NCI-H526 treated with DMSO at 0.1 percent for 48 hours (cell line): ENCODE measurements at places on chromosomes 4 and X.

DNA sequence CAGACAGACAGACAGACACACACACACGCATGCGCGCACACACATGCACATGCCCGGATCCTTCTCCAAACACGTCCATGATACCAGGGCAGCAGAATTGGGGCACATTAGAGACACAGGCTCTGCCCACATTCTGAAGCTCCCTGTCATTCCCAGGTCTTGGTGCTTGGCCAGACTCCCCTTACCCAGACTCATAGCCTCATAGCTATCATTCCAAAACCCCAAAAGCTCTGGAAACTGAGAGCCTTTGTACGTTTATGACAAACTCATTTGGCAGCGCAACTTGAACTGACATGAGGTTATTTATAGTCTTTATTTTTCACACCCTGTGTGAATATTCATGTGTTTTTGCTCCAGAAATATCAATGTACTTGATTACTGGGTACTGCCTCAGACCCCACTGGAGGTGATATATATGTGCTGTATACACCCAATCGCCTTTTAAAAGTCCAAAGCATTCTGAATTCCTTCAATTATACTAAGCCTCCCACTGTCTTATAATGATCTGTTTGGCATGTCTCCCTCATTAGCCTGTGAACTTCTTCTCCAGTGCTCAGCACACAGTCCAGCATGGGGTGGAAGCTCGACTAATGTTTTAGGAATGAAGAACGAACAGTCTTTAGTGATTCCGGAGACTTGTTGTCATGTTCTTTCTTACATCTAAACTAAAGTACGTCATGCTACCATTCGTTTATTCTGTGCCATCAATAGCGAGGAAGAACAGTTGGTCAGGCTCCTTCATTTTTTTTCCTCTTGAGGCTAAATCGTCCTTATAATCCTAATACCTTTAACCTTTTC is 45.0 kb downstream of the RTL9 start:
- no peak for DNase-seq

DNA sequence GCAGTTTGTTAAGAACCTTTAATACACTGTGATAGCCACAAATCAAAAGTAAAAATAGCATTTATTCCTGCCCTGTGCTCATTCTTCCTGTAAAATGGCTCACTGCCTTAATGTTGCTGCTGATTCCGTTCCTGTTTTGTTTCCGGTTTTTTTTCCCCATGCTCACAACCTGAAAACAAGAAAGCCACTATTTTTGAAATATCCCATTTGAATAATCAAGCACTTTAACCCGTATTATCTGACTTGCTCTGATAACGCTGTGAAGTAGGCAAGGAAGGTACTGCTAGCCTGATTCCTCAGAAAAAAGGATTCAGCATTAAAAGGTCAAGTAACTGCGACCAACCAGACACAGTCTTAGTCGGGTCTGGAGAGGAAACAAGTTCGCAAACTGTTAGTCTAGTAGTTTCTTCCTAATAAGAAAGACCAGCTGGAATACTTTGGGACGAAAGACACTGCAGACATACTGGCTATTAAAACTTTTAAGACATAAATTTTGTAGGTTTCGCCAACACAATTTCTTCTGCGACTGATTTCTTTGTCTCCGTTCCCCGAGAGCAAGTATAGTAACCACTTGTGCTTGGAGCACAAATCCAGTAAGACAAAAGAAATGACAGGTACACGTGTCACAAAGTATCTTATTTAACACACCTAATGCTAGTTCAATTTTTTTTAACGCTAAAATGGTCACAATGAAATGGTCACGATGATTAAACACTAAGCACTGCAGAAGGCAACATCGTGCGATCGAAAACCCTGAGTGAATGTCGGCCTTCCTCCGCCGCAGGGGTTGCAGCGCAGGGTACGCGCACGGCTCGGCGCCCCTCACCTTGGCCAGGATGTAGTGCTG is 802 bp downstream of the COX18 start:
- DNase-seq = peak; percentile 36

DNA sequence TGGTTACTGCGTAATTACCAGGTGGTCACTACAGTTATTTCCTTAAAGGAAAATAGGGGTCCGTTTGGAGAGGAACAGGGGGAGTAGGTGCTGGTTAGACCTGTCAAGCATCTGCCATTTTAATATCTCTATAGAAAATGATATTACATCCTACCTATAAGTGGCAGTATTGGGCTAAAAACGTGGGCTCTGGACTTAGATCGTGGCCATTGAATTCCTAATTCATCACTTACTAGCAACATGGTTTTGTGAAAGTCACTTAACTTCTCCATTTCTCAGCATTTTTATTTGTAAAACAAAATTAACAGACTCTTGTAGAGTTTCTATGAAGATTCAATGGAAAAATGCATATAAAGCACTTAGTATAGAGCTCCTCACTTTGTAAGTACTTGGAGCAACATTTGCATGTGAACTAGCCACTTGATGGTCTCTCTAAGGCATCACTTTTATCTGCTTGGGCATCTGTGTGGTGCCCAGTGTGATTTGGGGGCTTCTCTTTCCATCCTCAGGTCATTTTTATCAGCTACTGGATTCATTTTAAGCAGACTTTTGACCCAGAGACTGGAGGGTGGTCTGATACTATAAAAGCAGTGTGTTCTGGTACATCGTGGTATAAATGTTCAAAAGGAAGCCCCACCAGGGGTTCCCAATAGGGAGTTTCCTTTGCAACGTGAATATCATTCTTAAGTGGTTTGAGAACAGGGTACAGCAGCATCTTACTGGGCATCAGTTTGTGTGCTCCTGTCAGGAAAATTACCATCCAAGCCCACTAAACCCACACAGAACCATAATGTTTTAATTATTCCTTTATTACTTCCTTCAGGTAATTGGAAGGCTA is 42.7 kb upstream of the RASSF6 start:
- peak; percentile 21 for DNase-seq

- peak; percentile 31 for DNase-seq
These were observed 27.7 kb downstream of the CD38 start for GRCh38 chr4:15805583-15806517.

DNA sequence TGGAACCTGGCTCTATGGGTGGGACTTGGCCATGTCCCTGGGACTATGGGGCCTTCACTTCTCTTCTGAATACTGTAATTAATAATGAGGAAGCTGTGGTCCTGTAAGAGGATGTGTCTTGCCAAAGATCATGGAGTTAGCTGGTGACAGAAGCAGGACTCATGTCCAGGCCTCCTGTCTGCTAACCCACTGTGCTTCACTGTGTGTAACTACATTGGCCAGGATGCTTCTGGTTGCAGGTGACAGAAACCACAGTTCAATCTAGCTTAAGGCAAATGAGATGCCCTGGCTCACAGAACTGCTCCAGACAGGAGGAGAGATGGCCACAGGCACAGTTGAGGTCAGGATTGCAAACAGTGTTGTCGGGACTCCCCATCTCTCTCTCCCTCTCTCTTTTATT is 3.1 kb downstream of the MTMR1 start:
- DNase-seq = no peak

DNA sequence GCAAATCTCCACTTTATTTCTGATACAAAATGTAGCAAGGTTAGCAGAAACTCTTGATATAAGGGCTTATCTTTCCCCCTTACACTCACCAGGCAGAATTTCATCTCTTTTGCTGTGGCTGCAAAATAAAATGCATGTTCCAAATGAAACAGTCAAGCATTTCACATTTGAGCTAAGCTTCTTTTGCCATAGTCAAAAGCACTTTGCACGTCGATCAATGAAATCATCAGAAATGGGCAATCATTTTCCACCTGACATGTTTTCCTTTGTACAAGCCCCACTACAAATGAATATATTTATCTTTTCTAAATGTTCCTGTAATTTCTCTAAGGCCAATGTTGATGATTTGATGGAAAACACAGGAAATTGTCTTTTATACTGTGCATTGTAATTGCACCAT is 178.4 kb downstream of the ANKRD50 start:
- DNase-seq = no peak

GRCh38 chr4:25141592-25141991 is 18.7 kb downstream of the SEPSECS start:
- no peak for DNase-seq

- DNase-seq = no peak
These were observed 227.0 kb downstream of the DKK2 start for GRCh38 chr4:106809076-106809475.

GRCh38 chr4:124415146-124415545 is 297.4 kb downstream of the ANKRD50 start:
- DNase-seq = no peak

- DNase-seq = no peak
These were observed 161.1 kb downstream of the RBM46 start for GRCh38 chr4:154942176-154942575.

DNA sequence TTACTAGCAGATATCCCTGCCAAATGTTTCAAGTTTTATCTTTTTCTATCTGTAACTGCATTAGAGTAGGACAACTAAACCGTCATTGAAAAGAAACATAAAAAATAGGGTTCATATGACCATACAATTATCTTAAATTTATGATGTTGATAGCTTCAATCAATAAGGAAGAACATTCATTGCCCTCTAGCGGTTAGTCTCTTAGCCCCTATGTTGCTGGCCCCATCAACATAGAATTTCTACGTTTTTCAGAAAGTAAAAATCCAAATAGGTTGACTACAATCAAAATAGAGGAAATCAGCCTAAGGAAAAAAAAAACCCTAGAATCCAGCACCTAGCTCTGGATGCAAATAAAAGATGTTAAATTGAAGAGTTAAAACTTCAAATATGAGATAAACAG is 225.1 kb upstream of the ITM2A start:
- no peak for DNase-seq

- no peak for DNase-seq
These were observed 143.0 kb upstream of the GNPDA2 start for GRCh38 chr4:44869222-44869882.

- DNase-seq = no peak
These were observed 968 bp downstream of the GPRIN3 start for GRCh38 chr4:89306486-89307177.

GRCh38 chr4:20159516-20159915 is 92.2 kb upstream of the SLIT2 start:
- DNase-seq = no peak

GRCh38 chr4:1967512-1968149 is 41.1 kb downstream of the NELFA start:
- DNase-seq = no peak

GRCh38 chr4:139762720-139763119 is 97.1 kb downstream of the MGST2 start:
- DNase-seq = no peak

DNA sequence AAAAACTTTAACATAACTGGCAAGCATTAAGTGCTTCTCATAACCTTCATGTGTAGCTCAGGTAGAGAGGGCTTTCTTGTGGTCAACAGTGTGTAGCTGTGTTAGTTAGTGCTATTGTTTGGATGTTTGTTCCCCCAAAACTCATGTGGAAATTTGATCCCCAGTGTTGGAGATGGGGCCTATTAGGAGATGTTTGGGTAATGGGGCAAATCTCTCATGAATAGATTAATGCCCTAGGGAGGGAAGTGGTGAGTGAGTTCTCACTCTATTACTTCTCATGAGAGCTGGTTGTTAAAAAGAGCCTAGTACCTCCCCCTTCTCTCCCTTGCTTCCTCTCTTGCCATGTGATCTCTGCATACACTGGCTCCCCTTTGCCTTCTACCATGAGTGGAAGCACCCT is 16.5 kb upstream of the SLC25A43 start:
- DNase-seq = no peak

- DNase-seq = no peak
These were observed 222.4 kb downstream of the APBB2 start for GRCh38 chr4:40991908-40992307.

GRCh38 chrX:72576141-72576894 is 3.7 kb upstream of the HDAC8 start:
- no peak for DNase-seq

DNA sequence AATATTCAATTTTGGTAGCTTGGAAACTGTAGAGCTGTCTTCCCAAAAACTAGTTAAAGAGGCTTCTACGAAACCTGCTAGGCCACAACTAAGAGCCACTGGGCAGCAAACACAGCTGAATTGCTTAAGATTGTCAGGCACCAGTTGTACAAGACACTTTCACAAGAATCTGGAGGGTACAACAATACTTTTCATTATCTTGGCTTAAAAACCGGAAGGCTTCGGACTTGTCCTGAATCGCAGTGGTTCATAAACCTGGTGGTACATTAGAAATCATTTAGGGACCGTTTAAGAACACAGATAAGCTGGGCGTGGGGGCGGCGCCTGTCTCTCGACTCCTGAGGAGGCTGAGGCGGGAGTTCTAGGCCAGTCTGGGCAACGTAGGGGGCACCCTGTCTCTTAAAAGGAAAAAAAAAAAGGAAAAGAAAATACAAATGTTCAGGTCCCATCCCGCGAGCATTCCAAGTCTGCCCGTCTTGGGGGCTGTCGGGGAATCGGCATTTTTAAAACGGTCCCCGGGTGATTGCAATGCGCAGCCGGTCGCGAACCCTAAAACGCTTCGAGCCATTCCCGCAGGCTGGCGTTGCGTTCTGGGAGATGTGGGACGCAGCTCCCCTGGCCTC is 763 bp downstream of the PYURF start:
- DNase-seq = no peak

DNA sequence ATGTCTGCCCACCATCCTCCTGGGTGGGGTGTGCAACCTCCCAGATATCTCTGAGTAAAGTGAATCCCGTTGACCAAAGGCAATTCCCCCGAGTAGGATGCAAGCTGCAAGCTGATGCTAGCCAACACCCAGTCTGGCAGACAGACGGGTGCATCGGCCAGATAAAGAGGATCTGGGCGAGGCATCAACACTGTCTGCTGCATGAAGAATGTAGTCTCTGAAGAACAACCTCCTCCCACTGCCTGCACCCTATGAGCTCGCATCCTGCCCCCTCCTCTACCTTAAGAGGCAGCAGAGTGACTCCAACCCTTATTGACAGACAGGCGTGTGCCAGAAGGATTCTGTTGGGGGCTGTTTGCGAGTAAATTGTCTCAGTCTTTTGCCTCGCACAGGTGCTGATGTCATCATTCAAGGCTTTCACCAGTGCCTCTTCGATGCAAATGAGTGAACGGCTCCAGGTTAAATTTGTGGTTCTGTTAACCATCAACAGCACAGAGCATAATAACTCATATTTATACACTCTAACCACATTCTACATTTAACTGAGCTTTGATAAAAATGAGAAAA is 546.9 kb downstream of the BCOR start:
- DNase-seq = peak; percentile 3

- DNase-seq = no peak
These were observed 100.7 kb upstream of the PTPN13 start for GRCh38 chr4:86493460-86493859.

DNA sequence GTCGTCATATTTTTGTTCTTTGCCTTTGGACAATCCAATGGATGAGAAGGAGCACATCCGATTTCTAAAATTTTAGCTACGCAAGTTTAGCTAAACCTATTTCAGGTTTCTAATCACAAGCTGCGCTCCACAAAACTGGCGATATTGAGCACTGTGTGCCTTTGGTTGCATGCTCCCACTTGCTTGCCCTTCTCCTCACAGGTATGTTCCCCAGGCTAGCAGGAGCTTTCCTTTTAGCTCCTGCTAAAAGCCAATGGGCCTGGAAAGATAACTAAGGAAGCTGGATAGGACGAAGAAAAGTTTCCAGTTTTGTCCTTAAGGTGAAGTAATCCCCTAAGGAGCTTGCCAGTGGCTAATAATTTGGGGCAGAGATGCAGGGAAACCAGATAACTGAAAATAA is 975.2 kb downstream of the FSTL5 start:
- no peak for DNase-seq
